ENCODE measurements at places on chromosomes 4 and X.

GRCh38 chrX:20147561-20147960, 5.9 kb upstream of the EIF1AX start:
- DNase-seq, result no peak

DNA sequence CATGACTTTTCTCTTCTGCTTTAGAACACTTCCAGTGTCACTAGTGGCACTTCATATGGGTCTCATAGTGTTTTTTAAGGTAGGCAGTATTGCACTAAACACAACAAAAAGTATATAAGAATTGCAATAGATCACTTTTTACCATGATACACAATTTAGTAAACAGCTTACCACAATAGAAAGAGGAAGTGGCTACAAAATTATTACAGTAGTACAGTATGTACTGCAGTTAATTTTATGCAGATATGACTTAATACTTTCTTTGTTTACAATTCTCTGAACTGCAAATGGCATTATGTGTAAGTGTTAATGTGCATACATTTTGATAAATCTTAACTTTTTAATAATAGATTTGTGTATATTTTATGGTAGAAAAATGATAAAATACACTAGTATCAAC, 157.3 kb downstream of the RRAGB start:
- DNase-seq, result no peak

- no peak for DNase-seq
Observed at GRCh38 chr4:24639714-24640113, 55.4 kb upstream of the DHX15 start.

DNA sequence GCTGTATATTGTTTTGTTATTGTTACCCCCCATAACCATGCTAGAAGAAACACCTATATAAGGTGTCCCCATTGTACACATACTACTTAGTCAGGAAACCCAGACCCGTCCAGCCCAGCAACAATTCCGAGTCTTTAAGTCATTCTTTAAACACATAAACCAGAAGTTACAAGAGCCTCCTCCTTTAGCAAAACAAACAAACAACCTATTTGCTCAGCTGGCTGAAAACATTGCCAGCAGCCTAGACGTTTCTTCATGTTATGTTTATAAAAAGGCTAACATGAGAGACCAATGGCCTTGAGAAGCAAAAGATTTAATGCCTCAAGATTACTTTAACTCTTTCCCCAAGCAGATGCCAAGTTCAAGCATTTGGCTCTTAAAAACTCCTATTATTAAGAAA, 1.4 kb downstream of the ACOX3 start:
- no peak for DNase-seq

DNA sequence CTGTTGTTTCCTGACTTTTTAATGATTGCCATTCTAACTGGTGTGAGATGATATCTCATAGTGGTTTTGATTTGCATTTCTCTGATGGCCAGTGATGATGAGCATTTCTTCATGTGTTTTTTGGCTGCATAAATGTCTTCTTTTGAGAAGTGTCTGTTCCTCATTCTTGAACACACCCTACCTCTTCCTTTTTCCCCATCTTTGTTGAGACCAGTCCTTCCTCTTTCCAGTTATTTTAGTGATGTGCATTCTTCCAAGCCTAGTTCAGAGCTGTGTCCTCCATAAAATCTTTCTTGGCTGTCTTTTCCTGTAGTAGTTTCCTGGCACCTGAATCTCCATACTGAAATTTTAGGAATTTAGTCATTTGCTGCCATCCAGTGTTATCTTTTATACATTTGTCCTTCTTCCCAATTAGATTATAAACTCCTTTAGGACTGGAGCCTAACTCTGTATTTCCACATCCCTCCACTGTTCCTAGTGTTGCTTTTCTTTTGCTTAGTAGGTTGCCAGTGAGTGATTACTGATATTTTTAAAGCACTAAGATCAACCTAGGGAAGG, 11.4 kb downstream of the FHIP1A start:
- DNase-seq, result no peak

DNA sequence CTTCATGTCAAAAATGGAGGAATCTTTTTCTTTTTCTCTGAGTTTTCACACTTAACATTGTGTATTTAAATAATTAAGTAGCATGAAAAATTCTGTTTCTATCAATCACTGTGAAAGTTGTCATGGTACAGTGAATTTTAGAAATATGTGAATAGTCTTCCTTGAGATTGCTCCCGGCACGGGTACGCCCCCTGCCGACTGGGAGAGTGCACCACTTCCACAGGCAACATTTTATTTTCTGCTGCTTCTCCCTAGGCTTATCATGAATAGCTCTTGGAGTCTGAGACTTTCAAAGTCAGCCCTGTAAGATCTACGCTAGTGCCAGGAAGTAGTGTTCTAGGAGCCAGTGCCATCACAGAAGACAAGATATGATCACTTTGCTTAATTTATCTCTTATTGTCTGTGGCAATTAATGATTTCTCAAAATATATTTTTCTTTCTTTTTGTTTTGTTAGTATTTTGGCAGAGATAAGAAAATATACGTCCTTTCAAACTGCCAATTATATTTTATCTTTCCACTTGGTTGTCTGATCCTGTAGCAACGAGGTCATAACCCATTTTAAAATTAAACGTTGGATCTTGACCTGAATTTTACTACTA, 763.8 kb upstream of the AADAT start:
- DNase-seq, result peak; percentile 34

- DNase-seq, result no peak
Observed at GRCh38 chr4:58113126-58113525, 1002.9 kb upstream of the IGFBP7 start.

GRCh38 chrX:53594354-53594753, 92.2 kb downstream of the HUWE1 start:
- no peak for DNase-seq

GRCh38 chr4:14916554-14917297, 85.6 kb upstream of the CPEB2 start:
- no peak for DNase-seq

DNA sequence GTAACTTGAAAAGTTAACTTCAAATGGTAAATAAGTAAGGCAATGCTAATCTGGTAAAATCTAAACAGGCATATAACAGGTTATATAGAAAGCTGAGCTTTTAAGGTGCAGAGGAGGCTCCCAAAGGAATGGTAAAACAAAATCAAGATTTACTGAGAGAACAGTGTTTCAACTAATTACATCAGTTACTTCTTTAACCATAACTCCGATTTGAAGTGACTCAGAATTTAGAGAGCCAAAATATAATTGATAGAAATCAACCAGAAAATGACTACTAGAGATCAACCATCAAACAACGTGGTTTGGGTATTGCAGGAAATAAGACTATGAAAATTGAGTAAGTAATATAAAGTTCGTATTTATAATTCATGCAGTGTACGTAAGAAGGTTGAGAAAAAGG, 6.9 kb downstream of the G3BP2 start:
- no peak for DNase-seq

- no peak for DNase-seq
Observed at GRCh38 chrX:74286950-74287740, 16.8 kb upstream of the ZCCHC13 start.

GRCh38 chrX:84259868-84260267, 71.9 kb upstream of the RPS6KA6 start:
- DNase-seq, result no peak

- no peak for DNase-seq
Observed at GRCh38 chr4:19945501-19945900, 306.2 kb upstream of the SLIT2 start.

DNA sequence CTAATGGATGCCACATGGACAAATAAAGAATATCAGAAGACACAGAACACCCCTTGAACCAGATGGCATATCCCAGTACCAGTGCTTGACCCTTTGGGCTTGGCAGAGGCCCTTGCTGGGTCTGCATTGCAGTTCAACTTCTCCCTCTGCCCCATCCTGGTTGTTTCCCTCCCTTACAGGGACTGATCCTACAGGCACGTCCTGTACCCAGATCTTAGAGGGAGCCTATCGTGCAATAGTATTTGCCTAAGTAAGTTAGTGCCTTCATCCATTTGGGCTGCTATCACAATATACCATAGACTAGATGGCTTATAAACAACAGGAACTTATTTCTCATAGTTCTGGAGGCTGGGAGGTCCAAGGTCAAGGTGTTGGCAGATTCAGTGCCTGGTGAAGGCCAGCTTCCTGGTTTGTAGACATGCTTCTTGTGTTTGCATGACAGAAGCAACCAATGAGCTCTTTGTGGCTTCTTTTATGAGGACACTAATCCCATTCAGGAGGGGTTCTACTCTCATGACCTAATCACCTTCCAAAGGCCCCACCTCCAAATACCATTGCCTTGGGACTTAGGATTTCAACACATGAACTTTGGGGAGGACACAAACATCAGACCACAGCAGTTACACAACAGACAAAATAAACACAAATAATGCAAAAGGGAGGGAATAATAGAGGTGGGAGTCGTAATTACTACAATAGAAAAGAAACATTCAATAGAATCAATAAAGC, 146.5 kb upstream of the MSX1 start:
- DNase-seq, result no peak

GRCh38 chr4:80134936-80135701, 62.1 kb upstream of the ANTXR2 start:
- DNase-seq, result no peak

DNA sequence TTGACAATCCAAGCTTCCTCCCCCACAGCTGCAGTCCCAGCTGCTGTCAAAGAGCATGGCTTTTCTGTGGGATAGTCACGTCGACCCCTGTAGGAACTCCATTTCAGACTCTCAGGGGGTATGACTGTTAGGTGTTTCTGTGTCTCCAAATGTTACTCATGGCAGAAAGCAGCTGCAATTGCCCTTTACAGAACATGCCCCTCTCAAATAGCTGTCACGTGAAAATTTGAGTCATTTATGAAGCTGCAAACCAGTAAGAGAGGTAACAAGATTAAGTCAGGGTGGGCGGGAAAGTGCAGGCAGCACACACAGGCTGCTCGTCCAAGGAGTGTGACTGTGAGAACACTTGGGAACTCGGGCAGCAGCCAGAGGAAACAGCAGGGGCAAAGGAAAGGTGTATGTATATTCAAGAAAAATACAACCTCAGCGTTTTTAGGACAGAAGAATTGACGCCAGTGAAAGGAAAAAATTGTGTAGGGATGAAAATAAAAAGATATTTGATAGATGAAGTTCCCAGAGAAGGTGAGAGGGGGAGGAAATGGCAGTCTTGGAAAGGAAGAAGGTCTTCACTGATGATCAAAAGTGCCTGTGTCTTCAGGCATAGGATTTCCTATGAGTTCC, 66.5 kb upstream of the TMEM184C start:
- no peak for DNase-seq

- no peak for DNase-seq
Observed at GRCh38 chrX:19245711-19246269, 97.9 kb upstream of the PDHA1 start.

DNA sequence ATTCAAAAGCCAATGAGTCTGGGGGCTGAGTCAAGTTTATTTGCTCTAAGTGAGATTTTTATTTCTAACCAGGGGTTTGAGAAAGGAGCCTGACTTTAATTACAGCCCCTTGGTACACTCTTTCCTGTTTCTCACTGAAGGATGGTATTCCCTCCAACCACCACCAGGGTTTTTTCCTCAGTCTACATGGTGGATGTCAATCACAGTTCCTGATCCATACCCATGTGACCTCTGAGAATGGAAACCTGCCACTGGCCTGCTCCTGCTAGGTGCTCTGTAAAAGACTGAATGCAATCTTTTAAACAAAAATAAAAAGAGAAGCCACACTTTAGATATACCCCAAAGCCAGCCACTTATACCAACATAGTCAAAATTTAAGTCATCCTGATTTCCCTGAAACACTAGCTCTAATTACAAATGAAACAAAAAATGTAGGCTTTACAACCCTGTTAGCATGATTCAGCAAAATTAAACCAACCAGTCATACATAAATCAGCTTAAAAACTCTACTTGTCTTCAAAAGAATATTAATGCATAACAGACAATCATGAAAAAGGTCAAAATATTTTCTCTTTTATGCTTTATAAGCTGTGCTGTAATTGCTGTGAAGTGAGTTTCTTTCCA, 112.1 kb upstream of the NWD2 start:
- DNase-seq, result no peak

- peak; percentile 69 for DNase-seq
Observed at GRCh38 chrX:19382555-19383145, 38.9 kb downstream of the PDHA1 start.

DNA sequence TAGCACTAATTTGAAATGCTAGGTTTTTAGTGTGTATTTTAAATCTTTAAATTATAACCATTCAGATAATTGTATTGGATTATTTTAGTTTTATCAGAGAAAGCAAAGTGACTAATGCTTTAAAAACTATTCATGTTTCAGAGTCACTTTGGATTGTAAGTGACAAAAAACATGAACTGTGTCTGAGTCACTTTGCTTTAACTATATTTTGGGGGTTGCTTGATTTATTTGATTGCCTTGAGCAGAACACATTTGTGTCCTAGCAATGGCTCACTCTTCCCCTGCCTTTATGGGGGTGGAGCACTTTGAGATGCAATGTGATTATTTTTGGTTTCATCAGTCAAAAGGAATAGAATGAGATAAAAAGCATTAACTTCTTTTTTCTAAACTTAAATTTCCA, 188.4 kb upstream of the ARX start:
- DNase-seq, result no peak

DNA sequence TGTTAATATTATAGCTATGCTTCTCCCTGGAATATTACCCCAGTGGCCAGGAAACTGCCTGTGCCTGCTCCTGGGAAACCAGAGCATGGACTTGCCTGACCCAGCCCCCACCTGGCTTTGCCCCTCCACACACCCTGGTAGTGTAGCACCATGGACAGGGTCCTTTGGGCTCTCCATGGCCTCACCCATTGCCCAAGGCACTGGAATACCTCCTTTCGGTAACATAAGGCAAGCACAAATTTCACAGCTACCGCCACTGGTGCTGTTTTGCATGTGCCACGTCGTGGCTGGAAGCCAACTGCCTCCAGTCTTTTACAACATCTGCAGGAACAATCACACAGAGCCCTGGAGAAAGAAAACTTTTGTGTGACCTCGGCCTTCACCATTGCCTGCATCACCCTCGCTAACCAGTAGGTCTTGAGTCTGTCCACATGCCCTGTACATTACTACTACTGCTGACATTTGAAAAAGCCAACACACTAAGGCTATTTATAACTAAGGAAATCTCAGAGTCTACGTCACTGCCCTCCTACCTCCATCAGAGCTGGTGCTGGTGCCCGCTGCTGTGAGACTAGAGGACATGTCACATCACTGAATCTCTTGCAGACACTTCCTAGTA, 47.7 kb downstream of the HPGD start:
- no peak for DNase-seq

- DNase-seq, result no peak
Observed at GRCh38 chr4:140789759-140790158, 33.6 kb upstream of the TBC1D9 start.

DNA sequence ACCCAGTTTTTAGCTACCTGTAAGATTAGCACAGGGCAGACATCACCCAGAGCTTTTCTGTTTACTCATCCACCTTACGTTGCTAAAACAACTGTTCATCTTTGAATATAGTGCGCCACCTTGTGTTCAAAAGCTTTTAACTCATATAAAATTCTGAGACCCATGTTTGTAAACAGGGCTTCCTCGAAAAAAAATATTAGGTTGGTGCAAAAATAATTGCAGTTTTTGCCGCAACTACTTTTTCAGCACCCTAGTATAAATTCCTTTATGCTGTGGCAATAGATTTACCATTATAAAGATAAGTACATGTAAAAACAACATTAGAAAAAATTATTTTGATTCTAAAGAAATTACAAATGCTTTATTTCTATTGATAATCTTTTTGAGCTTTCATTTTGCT, 147.9 kb downstream of the LRBA start:
- no peak for DNase-seq
